ENCODE measurements at places on chromosomes 4 and X.

DNA sequence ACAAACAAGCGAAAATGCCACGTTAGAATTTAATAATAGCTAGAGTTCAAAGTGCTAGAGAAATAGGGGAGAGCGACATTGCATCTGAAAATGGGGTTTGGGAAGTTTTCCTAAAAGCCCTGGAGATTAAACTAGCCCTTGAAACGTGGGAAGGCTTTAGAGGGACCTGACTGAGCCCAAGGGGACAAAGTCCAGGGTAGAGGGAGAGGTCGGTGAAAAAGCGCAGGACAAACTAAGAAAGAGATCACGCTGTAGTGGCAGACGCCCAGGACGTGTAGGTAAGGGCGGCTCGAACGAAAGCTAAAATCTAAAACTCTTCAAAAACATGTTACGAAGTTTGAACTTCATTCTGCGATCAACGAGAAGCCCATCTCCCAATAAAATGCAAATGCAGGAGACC is 1.1 kb upstream of the ATP11C start:
- DNase-seq: no peak

DNA sequence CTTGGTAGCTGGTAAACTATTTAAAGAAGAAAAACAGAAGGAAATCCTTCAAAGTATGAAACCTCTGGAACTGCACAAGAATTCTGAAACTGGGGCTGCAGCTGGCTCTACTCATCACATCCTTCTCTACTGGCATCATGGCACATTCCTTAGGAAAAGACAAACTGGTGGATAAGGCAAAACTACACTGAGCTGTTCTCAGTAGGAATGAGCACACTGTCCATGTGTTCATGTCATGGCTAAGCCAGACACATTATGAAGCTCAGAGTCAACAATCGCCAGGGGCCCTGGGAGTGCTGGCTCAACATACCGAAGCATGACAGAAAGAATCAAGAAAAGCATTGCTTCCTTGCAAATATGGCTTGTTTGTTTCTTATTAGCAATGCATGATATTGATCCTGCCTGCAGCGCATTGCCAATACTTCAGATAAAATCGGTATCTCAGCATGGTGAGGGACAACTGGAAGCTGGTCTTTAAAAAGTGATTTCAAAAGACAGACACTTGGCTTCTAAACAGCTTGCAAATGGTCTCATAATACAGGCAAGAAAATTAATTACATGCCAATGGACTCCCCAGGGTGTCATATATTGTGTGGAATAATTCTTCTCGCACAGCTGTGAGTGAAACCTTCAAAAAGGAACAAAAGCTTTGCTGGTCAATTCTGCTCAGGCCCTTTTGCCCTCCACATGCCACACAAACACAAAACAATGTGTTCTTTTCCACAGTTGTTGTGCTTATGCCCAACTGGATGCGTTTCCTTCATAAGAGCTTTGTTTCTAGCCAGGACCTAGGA is 300.2 kb upstream of the VCX start:
- DNase-seq: no peak

DNA sequence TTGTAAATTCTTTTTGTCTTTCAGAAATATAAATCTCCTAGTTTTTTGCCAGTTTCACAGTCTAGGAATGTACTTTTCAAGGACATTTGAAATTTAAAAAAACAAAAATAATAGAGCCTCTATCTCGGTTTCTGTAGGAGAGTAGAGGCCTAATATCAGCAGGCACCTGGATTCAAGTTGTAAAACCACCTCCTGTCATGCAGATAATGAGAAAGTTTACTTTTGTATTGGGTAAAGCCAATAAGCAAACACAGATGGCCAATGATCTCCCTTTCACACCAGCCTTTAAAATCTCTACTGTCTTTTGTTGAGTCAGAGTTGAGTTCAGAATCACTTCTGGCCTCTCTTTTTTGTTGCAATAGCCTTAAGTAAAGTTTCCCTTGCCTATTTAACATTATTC is 1499.9 kb downstream of the PCDH18 start:
- no peak for DNase-seq

- DNase-seq: no peak
Measured at GRCh38 chr4:79864500-79865200, 208.4 kb downstream of the ANTXR2 start.

DNA sequence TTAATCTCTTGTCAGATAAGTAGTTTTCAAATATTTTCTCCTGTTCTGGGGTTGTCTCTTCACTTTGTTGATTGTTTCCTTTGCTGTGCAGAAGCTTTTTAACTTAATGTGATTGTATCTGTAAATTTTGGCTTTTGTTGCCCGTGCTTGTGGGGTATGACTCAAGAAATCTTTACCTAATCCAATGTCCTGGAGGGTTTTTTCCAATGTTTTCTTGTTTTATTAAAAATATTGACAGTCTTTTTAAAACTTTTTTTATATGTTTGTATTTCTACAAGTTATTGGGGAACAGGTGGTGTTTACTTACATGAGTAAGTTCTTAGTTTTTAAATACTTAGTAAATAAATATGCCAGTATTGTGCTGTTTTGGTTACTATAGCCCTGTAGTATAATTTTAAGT is 44.9 kb downstream of the RTL3 start:
- no peak for DNase-seq

DNA sequence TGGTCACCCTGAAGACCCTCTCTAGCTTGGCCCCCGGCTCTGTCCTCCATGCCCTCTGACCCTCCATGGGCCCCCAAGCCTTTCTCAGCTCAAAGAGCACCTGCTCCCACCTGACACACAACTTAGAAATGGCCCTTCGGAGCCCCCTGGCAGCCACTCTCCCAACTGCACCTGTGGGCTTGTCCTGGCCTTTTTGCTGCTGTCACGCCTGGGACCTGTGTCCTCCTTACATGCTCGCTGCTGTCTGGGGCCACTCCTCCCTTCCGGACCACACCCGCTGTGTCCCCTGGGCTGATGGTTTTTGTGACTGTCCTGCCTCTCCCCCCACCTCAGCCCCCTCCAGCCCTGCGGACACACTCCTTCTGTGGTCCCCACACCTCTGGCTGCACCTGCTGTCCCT is 106.2 kb upstream of the AFAP1 start:
- no peak for DNase-seq

DNA sequence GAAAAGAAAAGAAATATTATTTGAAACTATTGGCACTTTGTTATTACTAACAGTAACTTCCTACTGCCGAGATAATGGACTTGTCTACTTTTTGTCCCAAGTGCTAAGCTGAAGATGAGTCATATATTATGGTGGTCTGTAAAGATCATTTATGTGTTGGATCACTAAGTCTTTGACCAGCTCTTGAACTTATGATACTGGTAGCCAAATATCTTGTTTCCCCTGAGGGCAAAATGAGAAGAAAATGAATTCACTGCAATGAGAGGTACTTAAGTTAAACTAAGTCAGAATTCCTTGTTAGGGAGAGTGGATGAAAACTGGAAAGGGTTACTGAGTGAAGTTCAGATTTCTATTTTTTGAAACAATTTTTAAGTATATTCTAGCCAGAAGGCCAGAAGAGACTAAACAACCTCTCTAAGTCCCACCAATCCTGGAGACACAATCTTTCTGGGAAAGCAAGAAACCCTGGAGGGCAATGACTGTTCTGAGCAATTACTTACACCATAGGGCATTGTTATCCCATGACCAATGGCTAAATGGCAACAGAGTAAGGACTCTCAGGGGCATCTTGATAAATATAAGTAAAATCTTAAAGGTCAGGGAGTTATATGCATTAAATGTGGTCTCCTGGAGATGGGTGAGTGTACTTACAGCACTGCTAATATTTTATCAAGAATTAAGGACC is 287.7 kb downstream of the STIM2 start:
- DNase-seq: peak; percentile 14

- no peak for DNase-seq
Measured at GRCh38 chr4:95939141-95939540, 99.2 kb downstream of the PDHA2 start.

DNA sequence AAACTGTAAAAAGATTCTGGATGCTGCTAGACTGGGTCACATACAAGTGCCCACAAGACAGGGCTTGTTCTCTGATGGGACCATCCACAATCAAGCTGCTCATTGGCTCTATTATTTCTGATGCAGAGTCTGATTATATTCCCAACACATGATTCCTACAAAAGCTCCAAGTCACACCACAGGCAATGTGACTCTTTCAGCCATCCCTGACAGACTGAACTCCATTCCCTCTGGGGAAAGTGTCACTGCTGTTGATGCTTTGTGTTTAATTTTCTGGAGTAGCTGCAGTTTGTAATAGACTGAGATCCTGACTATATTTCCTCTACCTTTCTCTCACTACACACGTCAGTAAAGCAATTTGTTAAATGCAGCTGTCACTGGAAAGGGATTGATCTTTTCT is 55.4 kb upstream of the BCLAF3 start:
- DNase-seq: no peak

DNA sequence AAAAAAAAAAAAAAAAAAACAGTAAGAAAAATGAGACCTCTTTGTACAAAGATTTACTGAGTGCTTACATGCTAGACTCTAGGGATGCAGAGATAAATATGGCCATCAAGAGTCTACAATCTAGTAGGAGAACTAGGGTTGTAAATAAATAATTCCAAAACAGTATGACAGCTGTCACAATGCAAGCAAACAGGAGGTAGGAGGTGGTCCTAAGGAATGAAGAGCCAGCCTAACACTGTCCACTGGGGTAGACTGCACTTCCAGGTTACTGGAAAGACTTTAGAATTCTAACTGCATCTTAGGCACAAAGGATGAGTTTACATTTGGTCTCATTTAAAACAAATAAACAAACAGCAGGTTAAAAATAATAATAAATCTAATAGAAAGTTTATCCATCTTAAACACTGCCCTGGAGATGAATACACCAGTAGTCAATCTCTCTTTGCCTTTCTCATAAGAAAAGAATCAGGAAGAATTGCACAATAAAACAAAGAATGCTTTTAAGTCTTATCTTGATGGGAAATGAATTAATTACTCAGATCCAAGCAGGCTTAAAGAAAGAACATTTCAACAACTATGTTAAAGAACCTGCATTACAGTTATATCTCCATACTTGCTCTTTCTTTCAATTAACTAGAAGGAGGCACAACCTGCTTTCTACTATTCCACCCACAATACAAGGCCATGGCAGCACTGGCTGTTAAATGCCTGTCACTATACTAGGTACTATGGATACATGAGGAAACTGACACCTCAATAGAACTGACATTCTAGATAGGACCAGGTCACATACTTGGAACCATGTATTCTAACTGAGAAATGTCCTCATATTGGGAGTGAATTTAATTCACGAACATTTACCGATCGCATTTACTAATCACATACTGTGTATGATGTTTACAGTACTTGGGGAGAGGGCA is 12.7 kb downstream of the ADGRA3 start:
- DNase-seq: no peak

- DNase-seq: peak; percentile 66
Measured at GRCh38 chr4:151688003-151688784, 72.6 kb downstream of the GATB start.

GRCh38 chr4:74590476-74590875 is 145.5 kb downstream of the AREG start:
- no peak for DNase-seq

GRCh38 chrX:151828439-151829080 is 84.1 kb upstream of the MAGEA4 start:
- DNase-seq: no peak

GRCh38 chr4:123496421-123496820 is 99.8 kb downstream of the SPRY1 start:
- DNase-seq: no peak

- DNase-seq: peak; percentile 98
Measured at GRCh38 chr4:150283689-150284088, 205.4 kb downstream of the DCLK2 start.

- DNase-seq: no peak
Measured at GRCh38 chr4:41632481-41633073, 94.6 kb downstream of the LIMCH1 start.

DNA sequence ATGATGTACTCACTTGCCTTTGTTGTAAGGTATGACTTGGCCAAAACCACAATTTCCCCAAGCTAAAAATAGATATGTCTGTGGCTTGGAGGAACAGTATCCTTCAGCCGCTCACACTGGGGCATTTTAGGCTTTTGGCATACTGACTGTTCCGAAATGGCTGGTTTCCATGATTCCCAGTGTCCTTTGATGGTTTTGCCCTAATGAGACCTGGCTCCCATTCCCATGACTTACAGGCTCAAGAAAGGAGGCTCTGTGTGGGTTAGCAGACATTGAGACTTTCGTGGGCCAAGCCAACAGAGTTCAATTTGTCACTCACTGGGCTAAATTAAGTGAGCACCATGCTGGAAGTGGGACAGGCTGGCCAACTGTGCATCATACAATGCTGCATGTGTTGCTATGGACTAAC is 150.6 kb downstream of the CEP135 start:
- peak; percentile 34 for DNase-seq

DNA sequence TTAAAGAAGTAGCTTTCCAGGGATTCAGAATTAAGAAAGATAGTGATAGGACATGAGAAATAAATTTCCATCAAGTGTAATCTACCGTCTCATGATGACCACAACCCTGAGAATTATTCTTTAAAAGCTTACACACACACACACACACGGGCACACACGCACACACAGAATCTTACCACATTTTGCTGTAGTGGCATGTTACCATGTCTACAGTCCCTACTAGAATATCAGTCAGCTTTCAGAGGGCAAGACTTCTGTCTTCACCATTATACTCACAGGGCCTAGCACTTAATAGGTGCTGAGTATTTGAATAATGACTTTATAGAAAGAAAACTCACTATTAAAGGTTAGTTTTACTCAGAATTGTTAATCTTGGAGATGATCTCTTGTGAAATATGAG is 15.4 kb downstream of the CMC4 start:
- DNase-seq: no peak

GRCh38 chr4:185656467-185656931 is 121.2 kb upstream of the PDLIM3 start:
- peak; percentile 30 for DNase-seq

GRCh38 chrX:119477812-119478232 is 9.6 kb downstream of the SLC25A5 start:
- peak; percentile 64 for DNase-seq

DNA sequence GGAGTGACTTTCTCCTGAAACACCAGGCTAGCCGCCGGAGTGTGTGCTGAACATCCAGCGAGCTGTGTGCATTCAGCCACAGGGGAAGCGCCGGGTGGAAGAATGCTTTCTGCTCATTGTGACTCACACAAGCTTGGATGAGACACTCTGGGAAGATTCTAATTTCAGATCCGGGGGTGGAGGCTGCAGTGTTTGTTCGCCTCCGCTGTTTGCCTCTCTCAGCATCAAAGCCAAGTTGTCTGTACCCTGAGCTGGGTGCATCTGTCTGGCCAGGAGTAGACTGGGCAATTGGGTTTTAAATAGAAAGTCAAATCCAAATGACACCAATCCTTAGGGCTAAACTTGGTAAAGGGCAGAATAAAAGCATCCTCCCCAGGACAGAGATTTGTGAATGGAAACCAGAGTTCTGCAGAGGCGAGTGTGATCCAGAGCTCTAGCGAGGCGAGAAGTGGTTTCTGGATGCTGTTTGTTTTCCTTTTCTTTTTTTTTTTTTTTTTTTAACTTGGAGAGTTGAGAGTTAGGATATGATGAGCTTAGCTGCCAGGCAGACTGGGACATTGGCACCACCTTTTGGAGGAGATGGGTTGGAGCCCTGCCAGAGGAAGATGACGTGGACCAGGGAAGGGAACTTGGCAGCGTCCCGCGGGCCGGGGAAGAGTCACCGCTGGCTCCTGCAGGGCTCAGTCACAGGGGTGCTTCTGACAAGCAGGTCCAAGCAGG is 196.0 kb upstream of the PSAPL1 start:
- DNase-seq: peak; percentile 86

GRCh38 chr4:156764145-156764544 is 207.5 kb downstream of the PDGFC start:
- peak; percentile 65 for DNase-seq

- DNase-seq: no peak
Measured at GRCh38 chrX:136318895-136319597, 18.3 kb downstream of the ADGRG4 start.
